ENCODE measurements at places on chromosomes 12 and 14.

- DNase-seq = no peak
Measured at GRCh38 chr12:52149182-52149641, 42.6 kb downstream of the KRT80 start.

DNA sequence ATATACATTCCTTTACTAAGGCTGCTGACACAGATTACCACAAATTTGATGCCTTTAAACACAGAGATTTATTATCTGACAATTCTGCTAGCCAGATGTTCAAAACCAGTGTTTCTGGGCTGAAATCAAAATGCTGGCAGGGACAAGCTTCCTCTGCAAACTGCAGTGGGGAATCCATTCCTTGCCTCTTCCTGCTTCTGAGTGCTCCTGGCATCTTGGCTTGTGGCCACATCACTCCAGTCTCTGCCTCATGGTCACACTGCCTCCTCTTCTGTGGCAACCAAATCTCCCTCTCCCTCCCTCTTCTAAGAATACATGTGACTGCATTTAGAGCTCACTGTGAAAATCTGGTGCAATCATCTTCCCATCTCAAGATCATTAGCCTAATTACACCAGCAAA lies 235.7 kb downstream of the TTC8 start:
- DNase-seq = no peak

- peak; percentile 30 for DNase-seq
Measured at GRCh38 chr14:24838945-24839616, 205.1 kb upstream of the GZMB start.

DNA sequence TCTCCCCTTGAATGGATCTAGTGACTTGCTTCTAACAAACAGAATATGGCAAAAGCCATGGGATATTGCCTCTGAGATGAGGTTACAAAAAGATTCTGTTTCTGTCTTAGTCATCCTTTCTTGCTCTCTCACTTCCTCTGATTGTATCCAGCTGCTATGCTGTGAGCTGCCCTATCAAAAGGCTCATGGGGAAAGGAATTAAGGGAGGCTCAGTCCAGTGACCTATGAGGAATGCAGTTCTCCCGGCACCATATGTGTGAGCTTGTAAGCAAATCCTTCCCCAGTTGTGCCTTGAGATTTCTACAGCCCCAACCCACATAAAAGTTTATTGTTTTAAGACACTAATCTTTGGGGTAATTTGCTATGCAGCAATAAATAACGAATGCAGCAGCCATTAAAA lies 183.1 kb downstream of the KLHL28 start:
- DNase-seq = peak; percentile 42

DNA sequence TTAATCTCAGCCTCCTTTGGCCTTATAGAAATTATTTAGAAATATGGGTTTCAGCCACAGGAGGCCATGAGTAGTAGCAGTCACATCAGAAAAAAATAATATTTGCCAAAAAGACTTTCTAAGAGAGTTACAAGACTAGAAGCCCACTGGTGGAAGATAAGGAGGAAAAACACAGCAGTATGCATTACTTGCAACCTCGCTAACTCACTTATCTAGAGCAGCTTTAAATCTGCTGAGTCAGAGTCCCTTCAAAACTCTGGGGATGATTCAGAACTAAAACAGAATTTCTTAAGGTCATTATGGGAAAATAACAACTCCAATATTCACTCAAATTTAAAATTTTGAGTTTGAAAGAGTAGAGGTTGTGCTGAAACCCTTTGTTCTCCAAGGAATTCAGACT lies 6.2 kb downstream of the OR4K17 start:
- DNase-seq = no peak

- no peak for DNase-seq
Measured at GRCh38 chr14:92437729-92438285, 75.8 kb upstream of the RIN3 start.

GRCh38 chr14:101102875-101103274 lies 199.4 kb upstream of the RTL1 start:
- DNase-seq = no peak

DNA sequence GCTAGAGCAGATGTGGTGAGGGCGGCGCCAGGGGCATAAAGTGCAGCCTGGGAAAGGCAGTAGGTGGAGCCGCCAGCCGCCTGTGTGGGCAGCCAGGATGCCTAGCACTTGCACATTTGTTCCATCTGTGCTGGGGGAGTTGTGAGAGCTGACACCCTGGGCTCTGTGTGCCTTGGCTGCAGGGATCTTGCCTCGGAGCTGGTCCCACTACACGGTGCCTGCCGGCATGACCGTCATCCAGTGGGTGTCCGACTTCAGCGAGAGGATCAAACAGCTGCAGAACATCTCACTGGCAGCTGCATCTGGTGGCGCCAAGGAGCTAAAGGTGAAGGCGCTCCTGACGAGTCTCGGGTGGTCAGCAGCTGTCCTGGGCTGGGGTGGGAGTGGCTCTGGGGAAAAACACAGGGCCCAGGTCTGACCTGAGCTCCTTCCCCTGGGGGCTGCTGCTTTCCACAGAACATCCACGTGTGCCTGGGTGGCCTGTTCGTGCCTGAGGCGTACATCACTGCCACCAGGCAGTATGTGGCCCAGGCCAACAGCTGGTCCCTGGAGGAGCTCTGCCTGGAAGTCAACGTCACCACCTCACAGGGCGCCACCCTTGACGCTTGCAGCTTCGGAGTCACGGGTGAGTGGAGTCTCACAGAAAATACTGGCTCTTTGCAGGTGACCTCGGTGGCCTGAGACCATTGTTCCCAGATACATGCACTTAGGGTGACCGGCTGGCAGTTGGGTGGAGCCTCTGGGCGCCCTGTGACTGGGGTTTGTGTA lies 37.4 kb downstream of the HSP90AA1 start:
- no peak for DNase-seq

DNA sequence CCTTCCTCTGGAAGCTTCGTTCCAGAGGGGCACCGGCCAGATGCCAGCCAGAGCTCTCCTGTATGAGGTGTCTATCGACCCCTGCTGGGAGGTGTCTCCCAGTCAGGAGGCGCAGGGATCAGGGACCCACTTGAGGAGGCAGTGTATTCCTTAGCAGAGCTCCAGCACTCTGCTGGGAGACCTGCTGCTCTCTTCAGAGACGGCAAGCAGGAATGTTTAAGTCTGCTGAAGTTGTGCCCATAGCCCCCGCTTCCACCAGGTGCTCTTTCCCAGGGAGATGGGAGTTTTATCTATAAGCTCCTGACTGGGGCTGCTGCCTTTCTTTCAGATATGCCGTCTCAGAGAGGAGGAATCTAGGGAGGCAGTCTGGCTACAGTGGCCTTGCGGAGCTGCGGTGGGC lies 22.2 kb upstream of the NAV3 start:
- no peak for DNase-seq

Data from fibroblast of skin of left quadriceps (primary cell).